ENCODE measurements at places on chromosomes 16 and 17. TPM values are rescaled to one million over a fixed set of nuclear protein-coding genes. Genes with fewer than 3 reads are reported as not detected.

Gene KRTAP9-4
- not detected for total RNA-seq

DNA sequence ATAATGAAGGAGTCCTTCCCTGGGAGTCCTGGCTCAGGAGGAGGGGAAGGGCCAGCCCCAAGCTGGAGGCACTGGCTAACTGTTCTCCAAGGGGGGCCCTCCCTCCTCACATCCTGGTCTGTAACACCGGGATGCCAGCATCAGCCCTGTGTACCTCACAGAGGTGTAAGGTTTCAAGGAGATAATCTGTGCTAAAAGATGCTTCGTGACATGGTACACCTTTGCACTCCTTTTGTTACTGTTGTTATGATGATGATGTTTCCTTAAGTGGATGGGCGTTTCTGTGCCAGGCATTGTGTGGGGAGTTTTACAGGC lies 236.7 kb upstream of the TNRC6C start:
- no peak for DNase-seq

DNA sequence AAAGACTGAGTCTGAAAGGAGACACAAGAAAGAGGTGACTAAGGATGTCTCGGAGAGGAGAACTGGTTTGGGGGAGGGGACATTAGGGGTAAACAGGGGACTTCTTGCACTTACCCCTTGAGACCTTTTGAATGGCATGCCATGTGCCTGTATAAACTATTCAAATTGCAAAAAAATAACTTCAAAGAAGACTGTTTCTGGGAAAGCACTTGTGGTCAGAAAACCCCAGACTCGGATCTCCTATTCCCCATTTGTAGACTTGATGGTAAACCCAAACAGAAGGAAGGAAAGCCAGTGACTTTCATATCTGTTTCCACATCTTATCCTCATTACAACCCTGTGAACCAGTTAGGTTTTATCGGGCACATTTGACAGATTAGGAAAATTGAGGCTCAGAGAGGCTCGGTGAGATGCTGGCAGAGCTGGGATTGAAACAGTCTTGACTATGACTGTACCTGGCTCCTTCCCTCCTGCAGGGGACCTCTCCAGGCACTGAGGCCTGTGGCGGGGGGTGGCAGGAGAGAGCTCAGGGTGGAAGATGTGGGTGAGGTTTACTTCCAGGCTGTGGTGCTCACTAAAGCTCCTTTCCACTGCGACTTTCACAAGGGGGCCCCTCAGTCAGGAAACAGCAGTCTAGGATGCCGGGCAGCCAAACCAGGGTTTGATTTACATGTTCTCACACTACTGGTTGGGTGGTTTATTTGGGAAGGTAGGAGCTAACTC lies 30.5 kb upstream of the PLCG2 start:
- no peak for DNase-seq

DNA sequence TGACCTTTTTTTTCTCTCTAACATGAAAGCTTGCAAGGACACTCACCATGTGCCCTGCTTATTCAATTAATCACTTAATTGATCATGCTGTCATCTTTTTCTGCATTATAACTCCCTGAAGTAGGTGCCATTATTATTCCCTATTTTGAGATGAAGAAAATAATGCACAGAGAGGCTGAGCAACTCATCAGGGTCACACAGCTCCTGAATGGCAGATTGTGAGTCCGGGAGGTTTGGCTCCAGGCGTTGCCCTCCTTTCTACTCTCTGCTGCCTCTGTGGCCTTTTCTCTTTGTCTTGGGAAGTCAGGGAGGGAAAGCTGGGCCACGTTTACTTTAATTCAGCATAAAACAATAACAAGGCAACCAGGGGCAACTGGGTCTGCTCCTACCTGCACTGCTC lies 17.2 kb upstream of the N4BP1 start:
- DNase-seq: no peak

DNA sequence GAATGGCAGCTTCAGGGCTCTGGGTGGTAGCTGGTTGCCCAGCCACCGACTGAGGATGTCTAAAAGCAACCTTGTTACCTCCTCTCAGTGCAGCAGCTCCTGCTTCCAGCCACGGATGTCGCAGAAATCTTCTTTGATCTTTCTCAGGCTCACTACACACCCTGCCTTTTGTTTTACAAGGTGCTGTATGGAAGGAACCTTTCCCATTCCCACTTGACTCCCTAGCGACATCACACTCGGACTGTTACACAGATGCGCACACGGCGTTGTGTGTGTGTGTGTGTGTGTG lies 135.8 kb upstream of the CPHXL start:
- DNase-seq: no peak

DNA sequence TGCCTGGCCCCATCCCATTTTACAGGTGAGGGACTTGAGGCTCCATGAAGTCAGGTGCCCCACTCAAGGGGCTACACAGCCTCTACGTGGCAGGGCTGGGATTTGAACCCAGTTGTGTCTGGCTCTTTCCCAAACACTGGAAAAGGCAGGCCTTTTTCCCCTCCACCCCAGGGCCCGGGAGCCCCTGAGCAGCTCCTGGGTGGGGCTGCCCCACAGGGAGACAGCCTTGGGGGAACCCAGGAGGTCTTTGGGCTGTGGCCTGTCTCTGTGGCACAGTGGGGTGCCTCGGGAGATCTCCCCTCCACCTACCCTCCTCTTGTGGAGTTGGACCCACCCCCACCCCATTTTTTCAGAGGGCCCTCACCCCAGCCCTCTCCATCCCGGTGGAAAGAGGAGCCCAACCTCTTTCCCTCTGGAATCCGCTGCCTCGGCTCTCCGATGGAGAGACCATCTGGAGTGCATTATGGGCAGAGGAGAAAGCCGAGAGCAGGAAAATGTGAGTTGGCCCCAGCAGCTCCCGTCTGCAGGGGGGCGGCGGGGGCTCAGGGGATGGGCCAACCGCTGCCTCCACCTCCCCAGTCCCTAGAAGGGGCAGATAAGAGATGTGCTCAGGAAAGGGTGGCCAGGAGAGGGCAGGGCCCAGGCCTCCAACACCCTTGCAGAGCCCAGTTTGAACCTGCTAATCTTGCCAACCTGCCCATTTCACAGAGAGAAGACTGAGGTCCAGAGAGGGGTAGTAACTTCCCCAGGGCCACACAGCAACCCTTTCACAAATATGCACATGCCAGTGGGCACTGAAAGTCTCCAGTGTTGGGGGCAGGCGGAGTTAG lies 15.4 kb upstream of the TMEM92 start:
- no peak for DNase-seq

DNA sequence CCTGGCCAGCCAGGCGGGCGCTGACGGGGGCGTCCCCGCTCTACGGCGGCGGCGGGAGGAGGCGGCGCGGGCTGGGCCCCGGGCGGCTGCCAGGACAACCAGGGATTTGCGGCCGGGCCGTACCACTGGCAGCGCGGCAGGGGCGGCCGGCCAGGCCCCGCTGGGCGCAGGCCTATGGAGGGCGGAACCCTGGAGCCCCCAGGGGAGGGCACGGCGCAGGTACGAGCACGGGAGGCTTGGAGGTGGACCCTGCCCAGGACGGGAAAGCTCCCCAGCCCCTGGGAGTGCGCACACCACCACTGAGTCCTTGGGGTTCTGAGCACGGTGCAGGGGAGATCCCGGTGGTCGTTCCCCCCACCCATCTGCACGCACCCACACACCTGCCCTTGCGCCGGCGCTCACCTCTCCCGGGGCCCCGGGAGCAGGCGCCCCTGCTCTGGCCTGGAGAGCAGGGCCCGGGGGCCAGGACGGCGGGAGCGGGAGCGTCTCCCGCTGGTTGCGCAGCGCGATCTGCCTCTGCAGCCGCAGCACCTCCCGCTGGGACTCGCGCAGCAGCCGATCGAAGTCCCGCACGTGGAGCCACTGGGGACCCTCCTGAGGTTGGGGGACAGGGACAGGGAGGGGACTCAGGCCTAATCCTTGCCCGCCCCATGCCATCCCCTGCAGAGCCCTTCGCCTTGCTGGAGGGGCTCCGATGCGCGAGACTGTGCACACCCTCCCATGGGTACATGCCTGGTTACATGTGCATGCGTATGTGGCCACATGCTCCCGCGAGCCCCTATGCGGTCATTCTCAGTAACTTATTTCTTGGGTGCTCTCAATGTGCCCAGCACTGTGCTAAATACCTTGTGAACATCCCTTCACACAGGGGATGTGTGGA lies 3.9 kb downstream of the TSPOAP1 start:
- DNase-seq: peak; percentile 58

DNA sequence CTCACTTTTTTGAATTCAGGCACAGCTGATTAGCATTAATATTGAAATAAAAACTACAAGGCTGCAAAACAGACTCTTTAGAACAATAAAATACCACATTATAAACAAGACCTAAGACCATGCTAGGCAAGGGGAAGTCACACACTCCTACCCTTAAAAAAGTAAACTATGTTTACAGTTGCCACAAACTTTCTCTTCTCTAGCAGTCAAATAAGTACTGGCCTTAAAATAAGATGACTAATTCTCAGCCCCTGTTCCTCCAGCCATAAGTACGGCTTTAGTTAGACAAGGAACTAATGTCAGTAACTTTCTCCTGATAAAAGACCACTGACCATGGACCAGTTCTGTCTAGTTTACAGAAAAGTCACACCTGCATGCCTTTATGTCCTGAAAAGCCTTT lies 19.5 kb upstream of the CPHXL start:
- no peak for DNase-seq

- DNase-seq: no peak
Observed at GRCh38 chr17:66849851-66850580, 15.1 kb downstream of the CACNG5 start.

- no peak for DNase-seq
Observed at GRCh38 chr16:1458977-1459341, 14.6 kb upstream of the CCDC154 start.

- DNase-seq: no peak
Observed at GRCh38 chr16:84704253-84704652, 4.5 kb downstream of the USP10 start.

GRCh38 chr16:64398793-64399192 lies 723.1 kb downstream of the CDH11 start:
- DNase-seq: no peak

Measured in transverse colon (tissue), 4 donors.